Mucosa of gallbladder (tissue), 1 donor: ENCODE measurements at places on chromosomes 11 and 22. TPM values are rescaled to one million over a fixed set of nuclear protein-coding genes. Genes with fewer than 3 reads are reported as not detected.

Gene SLC1A2
- 0.58 TPM for total RNA-seq

Gene ARHGAP42
- total RNA-seq = 25.1 TPM

Gene KDM2A
- 76.9 TPM for total RNA-seq

Gene RPS25
- total RNA-seq = 662 TPM

DNA sequence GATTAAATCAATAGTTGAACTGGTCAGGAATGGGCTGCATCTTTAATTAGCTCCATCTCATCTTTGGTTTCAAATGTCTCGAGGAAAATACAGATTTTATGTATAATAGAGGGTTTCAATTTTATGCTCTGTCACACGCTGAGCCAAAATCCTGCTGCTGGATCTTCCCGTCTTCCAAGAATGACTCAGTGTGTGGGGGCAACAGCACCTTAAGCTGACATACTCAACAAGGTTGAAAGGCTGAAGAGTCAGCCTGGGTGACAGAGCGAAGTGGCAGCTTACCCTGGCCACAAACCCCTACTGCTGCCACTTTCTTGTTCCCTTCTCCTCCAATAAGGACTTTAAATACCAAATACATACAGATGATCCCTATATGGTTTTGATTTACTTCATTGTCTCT lies 9.0 kb upstream of the PCF11 start:
- no peak for DNase-seq

- DNase-seq = no peak
Measured at GRCh38 chr11:40185793-40186192, 1273.7 kb downstream of the LRRC4C start.

- no peak for DNase-seq
Measured at GRCh38 chr11:85089654-85090053, 537.5 kb downstream of the DLG2 start.

- DNase-seq = no peak
Measured at GRCh38 chr22:43156413-43156812, 5.1 kb downstream of the TSPO start.

- no peak for DNase-seq
Measured at GRCh38 chr11:34509336-34509876, 4.2 kb downstream of the ELF5 start.

DNA sequence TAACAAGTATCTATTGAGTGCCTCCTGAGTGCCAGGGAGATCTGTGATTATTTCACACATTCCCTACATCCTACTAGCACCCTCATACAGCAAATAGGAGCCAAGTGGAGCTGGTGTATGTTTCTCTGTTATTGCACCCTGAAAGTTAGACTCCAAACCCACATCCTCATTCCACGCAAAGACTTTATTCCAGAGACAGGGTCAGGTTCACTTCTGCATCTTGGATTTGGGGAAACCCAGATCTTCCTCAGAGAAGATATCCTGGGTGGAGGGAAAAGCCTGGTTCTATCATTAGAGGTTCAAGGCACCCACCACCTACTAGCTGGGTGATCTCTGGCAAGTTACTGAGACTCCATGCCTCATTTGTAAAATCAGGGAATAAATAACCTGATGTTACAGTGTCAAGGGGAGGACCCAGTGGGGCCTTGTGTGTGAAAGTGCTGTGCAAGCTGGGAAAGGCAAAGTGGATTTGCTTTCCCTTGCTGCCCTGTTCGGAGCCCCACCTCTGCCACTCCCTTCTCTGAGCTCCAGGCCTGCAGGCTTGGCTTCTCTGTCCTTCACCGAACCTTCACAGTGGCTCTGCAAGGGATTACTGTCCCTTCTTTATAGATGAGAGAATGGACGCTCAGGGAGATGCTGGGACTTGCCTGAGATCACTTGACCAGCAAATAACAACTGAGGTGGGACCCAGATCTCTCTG lies 991 bp upstream of the SLCO2B1 start:
- DNase-seq = no peak

Gene OR1S2
- total RNA-seq = not detected
